Natural killer cell (primary cell): ENCODE measurements at places on chromosomes 16 and 17. TPM values are rescaled to one million over a fixed set of nuclear protein-coding genes. Genes with fewer than 3 reads are reported as not detected.

DNA sequence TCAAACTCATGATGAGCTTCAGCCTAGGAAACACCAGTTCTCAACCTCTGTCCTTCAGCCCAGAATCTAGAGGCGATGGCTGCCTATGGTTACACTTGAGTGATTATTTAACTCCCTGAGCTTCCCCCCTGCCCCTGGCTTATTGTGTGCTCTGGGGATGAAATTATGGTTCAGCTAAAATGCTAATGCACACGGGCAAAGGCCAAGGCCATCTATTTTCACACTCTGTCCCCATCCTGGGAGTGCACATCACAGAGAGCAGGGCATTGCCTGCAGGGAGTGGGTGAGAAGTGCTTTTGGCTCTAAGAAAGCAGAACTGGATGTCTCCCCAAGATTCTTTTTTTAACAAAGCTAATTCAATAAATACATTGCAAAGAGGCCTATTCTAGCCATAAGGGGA is 21.6 kb upstream of the CACNG5 start:
- no peaks in the 10 kb centered on the region for H3K27me3 ChIP-seq
- no peak for DNase-seq
- no peaks in the 10 kb centered on the region for H3K36me3 ChIP-seq
- H3K27ac ChIP-seq, result no peak overlapping the region
- H3K4me1 ChIP-seq, result peaks cover 2% of the 10 kb centered on the region

DNA sequence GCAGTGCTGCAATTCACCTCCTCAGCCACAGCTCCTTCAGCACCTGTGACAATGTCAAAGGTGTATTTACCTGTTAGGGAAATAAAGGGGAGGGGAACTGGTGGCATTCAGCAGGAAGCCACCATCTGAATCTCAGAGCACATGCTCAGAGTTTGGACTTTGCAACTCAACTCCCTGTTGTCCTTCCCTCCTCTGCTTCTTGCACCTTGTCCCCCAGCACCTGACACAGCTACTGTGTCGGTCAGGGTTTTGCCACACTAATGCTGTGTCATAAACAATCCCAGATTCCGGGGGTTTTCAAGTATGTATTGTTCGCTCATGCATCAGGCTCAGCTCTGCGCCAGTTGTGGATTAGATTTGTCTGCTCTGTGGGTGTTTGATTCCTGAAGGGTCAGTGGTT is 43.7 kb downstream of the HSBP1 start:
- no peak for DNase-seq
- no peak overlapping the region for H3K4me3 ChIP-seq
- no peaks in the 10 kb centered on the region for H3K36me3 ChIP-seq
- no peaks in the 10 kb centered on the region for H3K4me1 ChIP-seq
- no peak overlapping the region for H3K27ac ChIP-seq
- H3K27me3 ChIP-seq, result no peaks in the 10 kb centered on the region

DNA sequence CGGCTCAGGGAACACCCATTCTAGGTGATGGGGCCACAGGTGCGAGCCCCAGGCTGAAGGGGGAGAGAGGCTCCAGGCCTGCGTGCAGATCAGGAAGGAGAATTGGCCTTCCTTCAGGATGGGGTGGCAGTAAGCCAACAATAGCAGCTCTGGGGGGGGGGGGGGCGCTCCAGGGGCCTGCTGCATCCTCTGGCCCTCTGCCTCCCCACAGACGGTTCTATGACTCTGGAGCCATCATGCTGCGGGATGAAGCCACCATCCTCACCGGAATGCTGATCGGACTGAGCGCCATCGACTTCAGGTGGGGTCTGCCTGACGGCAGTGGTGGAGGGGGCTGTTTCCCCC is 6.1 kb downstream of the RUNDC3A start:
- no peak for DNase-seq
- H3K4me3 ChIP-seq, result no peak overlapping the region
- peaks cover 24% of the 10 kb centered on the region for H3K27me3 ChIP-seq
- peaks cover under 1% of the 10 kb centered on the region for H3K36me3 ChIP-seq
- peaks cover 12% of the 10 kb centered on the region for H3K4me1 ChIP-seq

DNA sequence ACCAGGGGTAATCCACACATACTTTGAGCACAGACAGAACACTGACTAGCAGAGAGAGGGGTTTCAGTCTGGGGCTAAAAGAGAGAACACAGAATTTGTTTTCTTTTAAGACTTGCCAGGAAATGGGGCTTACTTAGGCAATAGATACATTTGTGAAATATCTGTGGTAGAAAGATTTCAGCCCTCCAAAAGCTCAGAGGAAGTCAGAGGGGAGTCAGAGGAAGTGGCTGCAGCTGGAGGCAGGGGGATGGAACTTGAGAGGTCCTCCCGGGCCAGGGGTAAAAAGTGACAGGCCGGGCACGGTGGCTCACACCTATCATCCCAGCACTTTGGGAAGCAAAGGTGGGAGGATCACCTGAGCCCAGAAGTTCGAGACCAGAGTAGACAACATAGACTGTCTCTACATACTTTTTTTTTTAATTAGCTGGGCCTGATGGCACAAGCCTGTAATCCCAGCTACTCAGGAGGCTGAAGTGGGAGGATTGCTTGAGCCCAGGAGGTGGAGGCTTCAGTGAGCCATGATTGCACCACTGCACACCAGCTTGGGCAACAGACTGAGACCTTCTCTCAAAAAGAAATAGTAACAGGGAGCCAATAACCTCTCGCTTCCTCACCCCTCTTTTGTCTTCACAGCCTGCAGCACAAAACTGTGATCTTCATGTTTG is 49.9 kb downstream of the NLRC5 start:
- peak overlapping the region; percentile 91 for H3K27ac ChIP-seq
- peaks cover 61% of the 10 kb centered on the region for H3K36me3 ChIP-seq
- no peak overlapping the region for H3K4me3 ChIP-seq
- no peak for DNase-seq
- H3K27me3 ChIP-seq, result no peaks in the 10 kb centered on the region
- peaks cover 99% of the 10 kb centered on the region for H3K4me1 ChIP-seq

GRCh38 chr17:32970281-32970680 is 21.4 kb upstream of the SPACA3 start:
- H3K27me3 ChIP-seq, result no peaks in the 10 kb centered on the region
- no peaks in the 10 kb centered on the region for H3K36me3 ChIP-seq
- no peaks in the 10 kb centered on the region for H3K4me1 ChIP-seq

DNA sequence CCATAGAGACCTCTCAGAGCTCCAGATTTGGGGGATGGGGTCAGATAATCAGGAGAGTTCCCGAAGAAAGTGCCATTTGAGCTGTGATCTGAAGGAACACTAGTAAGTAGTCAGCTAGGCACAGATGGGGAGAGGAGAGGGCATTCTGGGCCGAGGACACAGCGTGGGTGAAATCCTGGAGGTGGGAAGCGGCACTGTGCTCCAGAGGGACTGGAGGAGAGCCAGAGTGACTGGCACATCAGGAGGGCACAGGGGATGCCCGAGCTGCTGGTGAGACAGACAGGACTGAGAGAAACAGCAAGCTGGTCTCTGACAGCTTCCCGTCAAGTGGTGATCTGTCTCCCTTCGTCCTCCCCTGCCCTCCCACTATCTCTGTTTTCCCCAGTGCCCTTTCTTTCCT is 40.6 kb downstream of the KNOP1 start:
- H3K27ac ChIP-seq, result no peak overlapping the region
- H3K4me1 ChIP-seq, result no peaks in the 10 kb centered on the region
- no peaks in the 10 kb centered on the region for H3K27me3 ChIP-seq
- peaks cover 4% of the 10 kb centered on the region for H3K36me3 ChIP-seq
- no peak overlapping the region for H3K4me3 ChIP-seq
- DNase-seq, result no peak

DNA sequence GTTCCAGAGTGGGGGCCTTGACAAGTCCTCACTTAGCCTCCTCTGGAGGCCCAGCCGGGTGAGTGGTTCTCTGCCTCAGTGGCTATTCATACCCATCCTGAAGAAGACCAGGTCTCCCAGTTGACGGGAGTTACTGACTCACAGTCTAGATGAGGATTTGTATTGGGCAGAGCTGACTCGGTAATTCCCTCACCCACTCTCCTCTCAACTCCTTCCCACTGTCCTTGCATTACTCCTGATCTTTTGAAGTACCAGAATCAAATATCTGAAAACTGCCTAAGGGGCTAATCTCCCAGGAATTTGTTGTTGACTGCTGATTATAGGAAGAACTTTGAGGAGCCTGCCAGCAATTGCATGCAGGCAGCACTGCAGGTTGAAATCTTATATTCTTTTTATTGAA is 14.2 kb downstream of the SAP30BP start:
- H3K27me3 ChIP-seq, result no peaks in the 10 kb centered on the region
- H3K36me3 ChIP-seq, result peaks cover 37% of the 10 kb centered on the region
- H3K27ac ChIP-seq, result no peak overlapping the region
- no peaks in the 10 kb centered on the region for H3K4me1 ChIP-seq
- no peak for DNase-seq

DNA sequence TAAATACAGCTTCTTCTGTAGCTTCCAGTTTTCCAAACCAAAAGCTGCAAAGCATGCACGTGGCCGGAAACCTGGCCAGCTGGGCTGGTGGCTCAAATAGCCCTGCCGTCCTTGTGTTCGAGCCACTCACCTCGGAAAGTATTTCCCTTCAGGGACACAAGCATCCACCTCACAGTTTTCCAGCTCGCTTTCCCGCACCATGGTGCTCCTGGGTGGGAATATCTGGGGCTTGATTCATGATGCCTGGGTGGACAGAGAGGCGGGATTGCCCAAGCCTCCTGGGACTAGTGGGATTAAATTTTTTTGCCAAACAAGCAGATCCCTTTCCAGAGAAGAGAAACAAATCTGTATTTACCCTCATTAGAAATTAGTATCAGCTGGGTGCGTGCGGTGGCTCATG is 7.1 kb upstream of the MVD start:
- no peak overlapping the region for H3K27ac ChIP-seq
- H3K27me3 ChIP-seq, result no peaks in the 10 kb centered on the region
- H3K36me3 ChIP-seq, result no peaks in the 10 kb centered on the region
- no peak for DNase-seq
- no peak overlapping the region for H3K4me3 ChIP-seq
- H3K4me1 ChIP-seq, result no peaks in the 10 kb centered on the region

DNA sequence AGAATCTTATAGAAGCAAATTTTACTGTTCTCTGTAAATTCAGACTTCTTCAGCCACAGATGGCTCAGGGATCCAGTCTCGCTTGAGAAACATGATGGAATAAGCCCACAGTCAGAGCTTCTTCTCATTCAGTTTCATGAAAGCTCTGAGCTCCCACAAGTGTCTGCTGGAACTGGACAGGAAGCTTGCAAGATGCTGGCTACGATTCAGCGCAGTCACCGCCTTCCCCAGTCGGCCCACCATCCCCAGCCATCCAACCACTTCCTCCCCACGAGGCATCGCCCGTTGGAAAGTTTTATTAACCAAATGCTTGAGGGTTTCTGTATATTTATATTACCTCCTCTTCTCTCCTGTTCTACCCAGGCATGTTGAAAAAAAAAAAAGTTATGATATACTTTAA is 171.7 kb downstream of the ZFHX3 start:
- no peak overlapping the region for H3K27ac ChIP-seq
- H3K4me1 ChIP-seq, result peaks cover 17% of the 10 kb centered on the region
- H3K4me3 ChIP-seq, result no peak overlapping the region
- H3K36me3 ChIP-seq, result no peaks in the 10 kb centered on the region
- no peak for DNase-seq

- H3K36me3 ChIP-seq, result no peaks in the 10 kb centered on the region
- no peak overlapping the region for H3K27ac ChIP-seq
- H3K4me3 ChIP-seq, result no peak overlapping the region
- no peak for DNase-seq
- no peaks in the 10 kb centered on the region for H3K27me3 ChIP-seq
These were observed 134.1 kb downstream of the RGS9 start for GRCh38 chr17:65271296-65271695.

GRCh38 chr17:15446036-15446435 is 21.4 kb downstream of the CDRT4 start:
- H3K36me3 ChIP-seq, result no peaks in the 10 kb centered on the region
- no peak overlapping the region for H3K27ac ChIP-seq
- H3K4me1 ChIP-seq, result no peaks in the 10 kb centered on the region
- no peak overlapping the region for H3K4me3 ChIP-seq

The KRT33A gene
- not detected for total RNA-seq

The TMEM238L gene
- total RNA-seq, result not detected

The NAA38 gene
- 35.9 TPM for total RNA-seq

The SBK1 gene
- total RNA-seq, result 59.8 TPM

The KRTAP4-6 gene
- not detected for total RNA-seq
